Pericardium fibroblast (primary cell): ENCODE measurements at places on chromosomes 12 and 14. TPM values are rescaled to one million over a fixed set of nuclear protein-coding genes. Genes with fewer than 3 reads are reported as not detected.

The TDRD9 gene
- 0.23 and 1.0 TPM in 2 replicates for total RNA-seq

The KCTD10 gene
- 37.6 and 59.6 TPM in 2 replicates for total RNA-seq

The ANHX gene
- not detected in 2 replicates for total RNA-seq

The WNT1 gene
- total RNA-seq: not detected in 2 replicates

The ATP23 gene
- 3.9 and 11.6 TPM in 2 replicates for total RNA-seq

The FLRT2 gene
- total RNA-seq: 31.5 and 80.2 TPM in 2 replicates

The BCL11B gene
- total RNA-seq: not detected in 2 replicates

The SERPINA5 gene
- total RNA-seq: 0.47 TPM in 1 of 2 replicates, not detected in the other

The A2M gene
- total RNA-seq: 14.6 and 19.0 TPM in 2 replicates

The TAPBPL gene
- total RNA-seq: 7.9 and 10.9 TPM in 2 replicates

The RNASE1 gene
- 1.3 TPM in 1 of 2 replicates, not detected in the other for total RNA-seq

The ARHGEF25 gene
- 10.4 and 10.8 TPM in 2 replicates for total RNA-seq

The PRIM1 gene
- 2.5 and 3.4 TPM in 2 replicates for total RNA-seq

The RASSF9 gene
- total RNA-seq: 1.6 and 2.3 TPM in 2 replicates

The AMIGO2 gene
- 0.51 and 3.9 TPM in 2 replicates for total RNA-seq

The FITM1 gene
- total RNA-seq: 0.09 TPM in 1 of 2 replicates, not detected in the other

The JKAMP gene
- 48.5 and 58.3 TPM in 2 replicates for total RNA-seq

The LRIG3 gene
- 15.8 and 34.8 TPM in 2 replicates for total RNA-seq
